ENCODE measurements at places on chromosomes 7 and 10.

DNA sequence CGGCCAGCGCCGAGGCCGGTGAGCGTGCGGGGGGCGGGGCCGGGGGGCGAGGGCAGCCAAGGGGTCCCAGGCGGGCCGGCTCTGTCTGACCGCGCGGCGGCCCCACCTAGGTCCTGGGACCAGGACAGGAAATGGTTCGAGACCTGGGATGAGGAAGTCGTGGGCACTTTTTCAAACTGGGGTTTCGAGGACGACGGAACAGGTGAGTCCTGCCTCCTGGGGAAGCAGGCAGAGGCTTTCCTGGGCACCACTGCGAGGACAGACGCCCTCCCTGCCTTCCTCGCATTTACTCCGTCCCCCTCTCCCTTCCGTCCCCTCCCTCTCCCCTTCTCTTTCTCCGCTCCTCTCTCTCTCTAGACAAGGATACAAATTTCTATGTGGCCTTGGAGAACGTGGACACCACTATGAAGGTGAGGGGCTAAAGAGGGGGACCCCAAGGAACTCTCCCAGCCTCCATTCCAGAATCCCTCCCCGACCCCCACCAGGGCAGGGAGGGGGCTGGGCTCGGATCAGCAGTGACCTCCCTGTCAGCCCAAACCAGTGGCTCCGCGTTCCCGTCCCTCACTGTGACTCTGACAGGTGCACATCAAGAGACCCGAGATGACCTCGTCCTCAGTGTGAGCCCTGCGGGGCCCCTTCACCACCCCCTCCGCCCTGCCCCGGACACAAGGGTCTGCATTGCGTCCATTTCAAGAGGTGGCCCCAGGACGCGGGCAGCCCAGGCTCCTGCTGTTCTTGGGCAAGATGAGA, 2.6 kb upstream of the MUC12 start:
- no peak for DNase-seq

DNA sequence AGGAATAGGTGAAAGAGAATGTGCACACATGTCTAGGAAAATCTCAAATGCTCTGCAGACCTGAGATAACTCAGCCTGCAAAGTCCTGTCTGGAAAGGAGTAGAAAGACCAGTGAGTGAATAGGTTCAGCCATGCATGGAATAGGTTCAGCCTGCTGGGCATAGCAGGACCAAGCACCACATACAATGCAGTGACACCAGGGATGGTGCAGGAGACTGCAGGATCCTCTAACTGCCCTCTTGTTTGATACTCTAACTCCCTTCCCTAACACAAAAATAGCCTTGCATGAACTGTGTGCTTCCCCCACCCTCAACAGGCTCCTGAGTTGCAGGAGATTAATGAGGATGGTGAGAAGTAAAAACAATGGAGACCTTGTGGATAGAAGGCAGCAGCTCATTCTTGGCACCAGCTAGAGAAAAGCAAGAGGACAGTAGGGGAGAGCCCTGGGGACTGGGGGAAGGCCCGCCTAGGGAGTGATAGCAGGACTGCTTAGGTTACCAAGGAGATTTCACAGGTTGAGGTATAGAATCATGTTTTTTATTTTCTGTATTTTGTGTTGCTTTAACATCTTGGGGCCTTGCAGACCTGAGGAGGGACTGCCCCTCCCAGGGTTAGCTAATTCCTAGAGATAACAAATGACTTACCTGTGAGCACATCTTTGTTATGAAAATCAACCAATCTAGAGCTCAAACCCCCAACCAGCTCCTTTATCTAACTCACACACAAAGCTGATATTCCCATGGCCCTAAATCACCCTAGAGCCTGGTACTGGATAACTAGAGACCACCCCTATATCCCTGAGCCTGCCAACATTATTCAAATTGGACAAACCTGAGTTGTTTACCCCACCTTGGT, 187.8 kb downstream of the PLPP4 start:
- no peak for DNase-seq

DNA sequence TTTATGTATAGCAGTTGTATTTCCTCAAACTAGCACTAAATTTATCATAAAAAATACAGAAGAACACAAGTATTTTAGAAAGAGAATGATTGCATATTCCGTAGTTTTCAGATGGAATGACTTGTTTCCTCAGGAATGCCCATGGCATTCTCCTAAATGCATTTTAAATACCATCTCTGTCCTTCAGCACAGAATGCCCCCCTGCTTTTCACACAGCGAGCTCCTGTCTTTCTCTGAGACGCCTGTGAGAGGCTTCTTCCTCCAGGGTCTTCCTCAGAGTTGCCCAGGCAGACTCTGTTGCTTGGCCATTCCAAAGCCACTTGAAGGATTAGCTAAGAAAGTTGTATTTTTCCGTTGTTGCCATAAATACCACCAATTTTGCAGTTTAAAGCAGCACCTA, 10.1 kb downstream of the LANCL2 start:
- no peak for DNase-seq

DNA sequence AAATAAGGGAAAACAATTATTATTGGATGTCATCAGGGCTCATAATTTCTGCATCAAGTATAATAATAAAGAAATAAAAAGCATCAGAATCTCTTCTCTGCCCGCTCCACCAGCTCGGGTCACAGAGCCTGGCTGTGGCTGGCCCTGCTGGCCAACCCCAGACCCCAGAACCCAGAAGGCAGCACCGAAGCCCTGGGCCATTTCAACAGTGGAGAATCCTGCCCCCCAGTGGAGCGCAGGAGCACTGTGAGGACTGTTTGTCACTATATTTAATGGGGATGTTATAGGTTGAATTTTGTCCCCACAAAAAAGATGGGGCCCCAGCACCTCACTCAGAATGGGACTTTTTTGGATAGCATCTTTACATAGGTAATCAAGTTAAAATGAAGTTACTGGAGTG, 27.3 kb downstream of the DENND11 start:
- no peak for DNase-seq

DNA sequence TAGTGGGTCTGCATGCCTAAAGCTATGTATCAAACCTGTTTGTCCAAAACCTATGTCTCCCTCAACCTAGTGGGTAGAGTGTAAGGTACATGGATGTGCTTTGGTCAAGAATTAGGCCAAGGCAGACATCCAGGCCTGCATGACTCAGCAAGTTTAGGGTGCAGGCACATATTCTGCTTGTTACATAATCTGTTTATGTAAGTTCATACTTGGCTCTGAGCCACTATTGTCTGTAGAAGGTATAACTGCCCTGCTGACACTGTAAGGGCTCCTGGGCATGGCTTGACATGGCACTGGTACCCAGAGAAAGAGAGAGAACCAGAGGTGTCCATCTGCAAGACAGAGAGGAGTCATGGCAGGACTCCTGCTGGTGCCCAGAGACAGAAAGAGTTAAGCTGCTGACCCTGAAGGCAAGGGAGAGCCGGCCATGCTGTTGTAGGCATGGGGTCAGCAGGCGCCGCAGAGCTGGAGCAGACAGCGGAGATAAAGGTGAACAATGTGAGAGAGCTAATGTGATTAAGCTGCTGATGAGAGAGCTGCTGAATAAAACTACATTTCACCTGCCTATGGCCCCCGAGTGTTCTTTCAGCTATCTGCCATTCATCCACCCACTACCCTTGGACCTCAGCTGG, 118.5 kb upstream of the TMEM106B start:
- no peak for DNase-seq

DNA sequence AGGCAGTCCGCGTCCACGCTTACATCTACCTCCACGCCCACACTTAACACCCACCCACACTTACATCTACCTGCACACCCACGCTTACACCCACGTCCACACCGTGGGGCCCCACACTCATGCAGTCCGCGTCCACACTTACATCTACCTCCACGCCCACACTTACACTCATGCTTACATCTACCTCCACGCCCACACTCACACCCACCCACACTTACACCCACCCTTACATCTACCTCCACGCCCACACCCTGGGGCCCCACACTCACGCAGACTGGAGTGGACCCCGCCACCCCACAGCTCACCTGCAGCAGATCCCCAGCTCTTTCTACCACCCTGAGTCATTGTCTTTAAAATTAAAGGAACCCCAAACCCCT, 32.4 kb upstream of the PWWP2B start:
- DNase-seq = no peak

All from activated CD4-positive, alpha-beta T cell treated with anti-CD3 and anti-CD28 coated beads for 1 hour (primary cell).